ENCODE measurements at places on chromosomes 6 and 20. TPM values are rescaled to one million over a fixed set of nuclear protein-coding genes. Genes with fewer than 3 reads are reported as not detected.

DNA sequence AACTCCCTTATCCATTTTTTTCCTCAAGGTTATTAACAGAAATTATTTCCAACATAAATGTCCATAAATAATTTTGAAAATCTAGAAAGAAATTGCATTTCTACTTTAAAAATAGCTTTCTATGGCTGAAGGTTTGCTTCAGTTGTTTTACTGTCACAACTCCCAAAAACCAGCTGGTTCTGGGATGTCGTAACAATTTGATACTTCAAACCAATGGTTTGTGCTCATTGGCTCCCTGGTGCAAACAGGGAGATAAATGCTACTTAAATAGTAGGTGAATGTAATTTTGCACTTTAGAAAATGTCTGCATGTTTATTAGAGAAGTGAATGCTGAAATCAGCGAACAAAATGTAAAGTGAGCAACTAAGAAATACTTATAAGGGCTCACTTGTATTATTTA, 31.1 kb downstream of the LAMA2 start:
- no peaks in the 10 kb centered on the region for H3K27me3 ChIP-seq
- no peaks in the 10 kb centered on the region for H3K36me3 ChIP-seq
- no peak overlapping the region for H3K4me3 ChIP-seq

DNA sequence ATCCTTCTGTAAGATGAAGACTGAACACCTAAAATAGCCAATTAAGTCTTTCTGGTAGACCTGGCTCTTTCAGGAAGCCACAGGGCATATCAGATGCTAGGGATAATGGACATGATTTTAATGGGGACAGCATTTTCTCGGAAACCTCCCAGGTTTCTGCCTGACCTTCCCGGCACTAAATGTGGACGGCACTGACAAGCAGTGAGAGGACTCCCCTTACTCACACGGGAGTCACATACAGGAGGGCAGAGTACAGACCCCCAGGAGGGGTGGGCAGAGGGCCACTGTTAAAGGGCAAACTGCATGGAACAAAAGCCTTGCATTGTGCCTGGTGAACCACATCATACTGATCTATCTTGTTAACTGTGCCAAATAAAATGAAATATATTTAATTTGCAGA, 19.9 kb downstream of the PSMG4 start:
- H3K27me3 ChIP-seq: no peaks in the 10 kb centered on the region
- no peak overlapping the region for H3K4me3 ChIP-seq
- H3K4me1 ChIP-seq: peaks cover 4% of the 10 kb centered on the region
- DNase-seq: no peak
- no peaks in the 10 kb centered on the region for H3K36me3 ChIP-seq
- H3K27ac ChIP-seq: no peak overlapping the region

- no peak overlapping the region for H3K4me3 ChIP-seq
- DNase-seq: no peak
- H3K4me1 ChIP-seq: no peaks in the 10 kb centered on the region
- H3K27ac ChIP-seq: no peak overlapping the region
- no peaks in the 10 kb centered on the region for H3K27me3 ChIP-seq
- H3K36me3 ChIP-seq: peaks cover 1% of the 10 kb centered on the region
These were observed 179.1 kb upstream of the HS3ST5 start for GRCh38 chr6:114521926-114522325.

Gene TINAG
- not detected for total RNA-seq

Gene OR10C1
- total RNA-seq: not detected
